ENCODE measurements at places on chromosomes 4 and X. TPM values are rescaled to one million over a fixed set of nuclear protein-coding genes. Genes with fewer than 3 reads are reported as not detected.

The VSIG4 gene
- polyA plus RNA-seq: not detected

The PLXNB3 gene
- polyA plus RNA-seq: not detected

The F8A2 gene
- polyA plus RNA-seq: not detected

The N4BP2 gene
- polyA plus RNA-seq: 14.8 TPM

The FDCSP gene
- not detected for polyA plus RNA-seq

The OTC gene
- not detected for polyA plus RNA-seq

The DCLK2 gene
- polyA plus RNA-seq: not detected

The DOK7 gene
- 0.10 TPM for polyA plus RNA-seq

The TMPRSS11B gene
- not detected for polyA plus RNA-seq

The ZNF41 gene
- 8.7 TPM for polyA plus RNA-seq

The MAGED4 gene
- polyA plus RNA-seq: not detected

The SPINK2 gene
- polyA plus RNA-seq: 7.6 TPM

The CCDC120 gene
- polyA plus RNA-seq: 0.94 TPM

The PDCL2 gene
- not detected for polyA plus RNA-seq

The ZBED1 gene
- 34.1 TPM for polyA plus RNA-seq

The HTN1 gene
- polyA plus RNA-seq: not detected

The IQCM gene
- not detected for polyA plus RNA-seq
